DND-41 (cell line): ENCODE measurements at places on chromosomes 13 and 19.

DNA sequence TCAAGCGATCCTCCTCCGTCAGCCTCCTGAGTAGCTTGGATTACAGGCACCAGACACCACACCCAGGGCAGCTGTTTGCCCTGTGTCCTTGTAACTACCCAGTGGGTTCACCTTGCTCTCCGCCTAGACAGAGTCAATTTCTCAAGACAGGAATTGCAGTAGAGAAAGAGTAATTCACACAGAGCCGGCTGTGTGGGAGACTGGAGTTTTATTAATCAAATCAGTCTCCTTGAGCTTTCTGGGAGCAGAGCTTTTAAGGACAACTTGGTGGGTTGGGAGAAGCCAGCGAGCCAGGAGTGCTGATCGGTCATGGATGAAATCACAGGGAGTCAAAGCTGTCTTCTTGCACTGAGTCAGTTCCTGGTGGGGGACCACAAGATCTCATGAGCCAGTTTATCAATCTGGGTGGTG is 20.6 kb upstream of the ADGRE1 start:
- H3K4me1 ChIP-seq = peaks cover 8% of the 10 kb centered on the region
- no peaks in the 10 kb centered on the region for H3K27me3 ChIP-seq
- DNase-seq = no peak
- H3K27ac ChIP-seq = no peak overlapping the region

- H3K4me1 ChIP-seq = peaks cover 23% of the 10 kb centered on the region
- H3K4me3 ChIP-seq = peak within 1 kb of the TSS; percentile 85; the same call in 1 of the 2 replicates
- 0 out of 2 replicates have a peak, but pooled peaks cover 7% of the 10 kb centered on the region for H3K36me3 ChIP-seq
- peak; percentile 70 for DNase-seq
- H3K27me3 ChIP-seq = no peaks in the 10 kb centered on the region
Measured at GRCh38 chr19:7515645-7516151, at the start of gene ZNF358. Gene ZNF358 (plus strand): TSS chr19:7516103. CDS start chr19:7519243, 3,140 bp downstream.

GRCh38 chr19:4390017-4390566 is 10.3 kb downstream of the SH3GL1 start:
- H3K4me3 ChIP-seq = no peak overlapping the region
- DNase-seq = no peak
- peak overlapping the region; percentile 35; the same call in 1 of the 2 replicates for H3K27ac ChIP-seq
- peaks cover 30% of the 10 kb centered on the region for H3K36me3 ChIP-seq
- H3K27me3 ChIP-seq = no peaks in the 10 kb centered on the region

DNA sequence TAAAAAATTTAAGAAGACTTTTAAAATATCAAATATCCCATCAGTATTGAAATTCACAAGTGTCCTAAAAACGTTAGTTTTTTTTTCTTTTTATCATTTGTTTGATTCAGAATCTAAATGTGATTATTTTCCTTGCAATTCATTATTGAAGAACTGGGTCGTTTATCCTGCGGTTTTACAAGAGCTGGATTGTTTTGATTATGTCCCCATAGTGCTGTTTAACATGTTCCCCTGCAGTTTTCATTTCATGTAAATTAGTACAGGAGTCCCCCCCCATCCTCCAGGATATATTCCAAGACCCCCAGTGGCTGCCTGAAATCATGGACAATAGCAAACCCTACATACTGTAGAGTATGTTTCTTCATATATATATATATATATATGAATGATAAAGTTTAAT is 105.7 kb downstream of the KCTD15 start:
- no peak overlapping the region for H3K27ac ChIP-seq
- H3K4me1 ChIP-seq = no peaks in the 10 kb centered on the region
- peaks cover 4% of the 10 kb centered on the region for H3K27me3 ChIP-seq
- no peak for DNase-seq
- H3K36me3 ChIP-seq = no peaks in the 10 kb centered on the region
- no peak overlapping the region for H3K4me3 ChIP-seq

DNA sequence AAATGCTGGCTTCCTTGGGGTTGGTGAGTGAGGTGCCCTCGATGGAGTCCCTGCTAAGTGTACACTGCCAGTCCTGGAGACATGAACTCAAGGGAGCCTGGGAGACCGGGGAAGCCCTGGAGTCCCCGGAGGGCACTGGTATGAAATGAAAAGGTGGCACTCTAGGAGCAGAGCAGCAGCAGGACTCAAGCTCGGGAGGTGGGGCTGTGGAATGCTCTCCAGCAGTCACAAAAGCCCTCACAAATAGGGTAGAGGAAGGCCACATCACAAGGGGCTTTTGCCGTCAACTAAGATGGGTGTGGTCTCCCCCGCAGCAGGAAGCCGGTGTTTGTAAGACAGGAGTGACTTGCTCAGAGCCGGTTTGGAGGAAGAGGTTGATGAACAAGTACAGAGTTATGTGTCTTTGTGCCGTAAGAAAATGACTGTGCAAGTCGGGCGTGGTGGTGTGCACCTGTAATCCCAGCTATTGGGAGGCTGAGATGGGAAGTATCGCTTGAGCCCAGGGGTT is 19.3 kb downstream of the CCNE1 start:
- H3K27me3 ChIP-seq = no peaks in the 10 kb centered on the region
- peak; percentile 48 for DNase-seq
- no peaks in the 10 kb centered on the region for H3K36me3 ChIP-seq
- H3K4me1 ChIP-seq = peaks cover 9% of the 10 kb centered on the region

GRCh38 chr13:99892196-99892613 is 79.4 kb downstream of the ZIC5 start:
- no peaks in the 10 kb centered on the region for H3K4me1 ChIP-seq
- no peak overlapping the region for H3K27ac ChIP-seq
- no peaks in the 10 kb centered on the region for H3K27me3 ChIP-seq
- H3K36me3 ChIP-seq = no peaks in the 10 kb centered on the region

DNA sequence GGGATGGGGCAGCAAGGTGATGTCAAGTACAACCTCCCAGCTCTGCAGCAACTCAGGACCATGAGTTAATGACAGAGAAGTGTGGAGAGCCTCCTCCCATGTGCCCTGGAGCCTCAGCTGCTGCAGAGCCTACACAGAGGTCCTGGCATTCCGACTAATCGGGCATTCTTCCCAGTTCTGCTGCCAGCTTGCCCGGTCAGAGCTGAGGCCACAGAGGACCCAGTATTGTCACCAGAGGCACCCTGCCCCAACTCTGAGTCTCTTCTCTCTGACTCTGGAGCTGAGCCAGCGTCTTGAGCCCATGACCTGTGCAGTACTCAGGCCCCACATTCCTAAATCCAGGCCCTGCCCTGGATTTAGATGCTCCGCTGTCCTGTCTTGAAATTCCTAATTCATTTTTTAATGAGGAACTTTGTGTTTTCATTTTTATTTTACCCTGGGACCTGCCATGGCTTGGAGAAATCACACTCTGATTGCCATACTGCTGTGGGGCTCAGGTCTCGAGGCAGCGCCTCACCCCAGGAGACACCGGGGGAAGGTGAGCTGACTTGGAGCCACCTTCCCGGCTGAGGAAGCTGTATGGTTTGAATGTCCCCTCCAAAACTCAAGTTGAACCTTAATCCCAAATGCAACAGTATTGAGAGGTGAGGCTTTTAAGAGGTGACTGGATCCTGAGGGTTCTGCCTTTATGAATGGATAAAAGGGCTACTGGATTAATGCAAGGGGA is 144.9 kb upstream of the ZNF507 start:
- no peak for DNase-seq
- H3K36me3 ChIP-seq = no peaks in the 10 kb centered on the region
- H3K27ac ChIP-seq = no peak overlapping the region
- H3K27me3 ChIP-seq = no peaks in the 10 kb centered on the region

- H3K27me3 ChIP-seq = no peaks in the 10 kb centered on the region
- H3K36me3 ChIP-seq = no peaks in the 10 kb centered on the region
- no peak overlapping the region for H3K27ac ChIP-seq
- no peak overlapping the region for H3K4me3 ChIP-seq
Measured at GRCh38 chr19:4140237-4140711, 13.2 kb upstream of the CREB3L3 start.

DNA sequence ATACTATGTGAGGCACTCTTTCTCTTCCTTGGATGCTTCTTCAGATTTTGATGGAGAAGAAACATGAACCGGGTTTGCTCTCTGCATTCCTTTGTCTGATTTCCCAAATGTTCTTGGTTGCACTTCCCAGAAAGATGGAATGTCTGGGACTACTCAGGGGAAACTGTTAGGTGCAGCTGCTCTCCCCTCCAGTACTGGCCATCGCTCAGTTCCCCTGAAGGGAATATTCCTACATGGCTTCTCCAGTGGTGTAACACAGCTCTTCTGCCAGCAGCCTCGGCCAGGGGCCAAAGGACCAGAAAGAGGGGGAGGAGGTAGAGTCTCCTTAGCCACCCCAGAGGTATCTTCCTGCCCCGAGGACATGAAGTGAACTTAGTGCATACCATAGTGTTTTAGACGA is 33.5 kb upstream of the SPRY2 start:
- H3K4me3 ChIP-seq = no peak overlapping the region
- no peaks in the 10 kb centered on the region for H3K27me3 ChIP-seq
- H3K27ac ChIP-seq = no peak overlapping the region
- no peaks in the 10 kb centered on the region for H3K36me3 ChIP-seq
- DNase-seq = no peak
- H3K4me1 ChIP-seq = no peaks in the 10 kb centered on the region

GRCh38 chr19:10895920-10896319 is 24.6 kb downstream of the CARM1 start:
- H3K4me1 ChIP-seq = no peaks in the 10 kb centered on the region
- no peaks in the 10 kb centered on the region for H3K27me3 ChIP-seq
- no peak overlapping the region for H3K27ac ChIP-seq
- H3K4me3 ChIP-seq = no peak overlapping the region

GRCh38 chr19:44725251-44725650 is 23.3 kb upstream of the BCL3 start:
- no peaks in the 10 kb centered on the region for H3K27me3 ChIP-seq
- H3K4me3 ChIP-seq = no peak overlapping the region
- H3K36me3 ChIP-seq = no peaks in the 10 kb centered on the region
- no peak overlapping the region for H3K27ac ChIP-seq
- peaks cover 7% of the 10 kb centered on the region for H3K4me1 ChIP-seq

DNA sequence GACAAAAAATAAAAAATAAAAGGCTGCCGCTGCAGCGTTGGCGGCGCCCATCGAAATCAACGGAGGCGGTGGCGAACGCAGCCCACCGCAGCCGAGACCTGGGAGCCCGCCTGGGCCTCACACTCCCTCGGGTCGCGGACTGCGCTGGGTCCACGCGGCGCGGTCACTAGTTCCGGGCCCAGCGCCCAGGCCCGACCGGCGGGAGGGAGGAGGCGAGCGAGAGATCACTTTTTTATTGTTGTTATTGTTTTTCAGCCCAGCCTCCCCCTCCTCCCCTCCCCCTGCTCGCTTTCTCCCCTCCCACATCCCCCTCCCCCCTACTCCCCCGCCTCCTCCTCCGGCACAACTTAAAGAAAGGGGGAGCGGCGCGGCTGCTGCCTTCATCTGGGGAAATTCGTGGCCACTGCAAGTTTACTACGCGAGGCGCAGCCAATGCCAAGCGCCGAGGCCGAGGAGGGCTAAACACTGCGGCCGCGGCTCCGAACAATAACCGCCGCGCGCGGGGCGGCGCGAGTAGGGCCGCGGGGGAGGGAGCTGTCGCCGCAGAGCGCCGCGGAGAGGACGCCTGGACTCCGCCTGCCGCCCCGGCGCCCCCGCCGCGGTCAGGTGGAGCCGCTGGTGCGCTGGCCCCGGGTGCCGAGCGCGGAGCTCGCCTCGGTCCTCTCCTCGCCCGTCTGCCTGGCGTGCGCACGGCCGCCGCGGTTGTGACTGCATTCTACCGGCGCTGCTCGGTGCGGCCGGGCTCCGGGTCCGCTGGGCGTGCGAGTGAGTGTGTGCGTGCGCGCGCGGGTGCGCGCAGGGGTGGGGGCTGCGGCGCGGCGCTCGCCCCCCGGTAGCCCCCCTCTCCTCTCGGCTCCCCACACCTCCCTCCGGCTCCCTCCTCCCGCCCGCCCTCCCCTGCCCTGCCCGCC is 505 bp upstream of the ZIC2 start:
- peak overlapping the region; percentile 22; the same call in 1 of the 2 replicates for H3K4me3 ChIP-seq
- peak overlapping the region; percentile 86 for H3K27ac ChIP-seq
- DNase-seq = peak; percentile 73
- H3K27me3 ChIP-seq = peaks cover 14% of the 10 kb centered on the region
- peaks cover 54% of the 10 kb centered on the region for H3K4me1 ChIP-seq

DNA sequence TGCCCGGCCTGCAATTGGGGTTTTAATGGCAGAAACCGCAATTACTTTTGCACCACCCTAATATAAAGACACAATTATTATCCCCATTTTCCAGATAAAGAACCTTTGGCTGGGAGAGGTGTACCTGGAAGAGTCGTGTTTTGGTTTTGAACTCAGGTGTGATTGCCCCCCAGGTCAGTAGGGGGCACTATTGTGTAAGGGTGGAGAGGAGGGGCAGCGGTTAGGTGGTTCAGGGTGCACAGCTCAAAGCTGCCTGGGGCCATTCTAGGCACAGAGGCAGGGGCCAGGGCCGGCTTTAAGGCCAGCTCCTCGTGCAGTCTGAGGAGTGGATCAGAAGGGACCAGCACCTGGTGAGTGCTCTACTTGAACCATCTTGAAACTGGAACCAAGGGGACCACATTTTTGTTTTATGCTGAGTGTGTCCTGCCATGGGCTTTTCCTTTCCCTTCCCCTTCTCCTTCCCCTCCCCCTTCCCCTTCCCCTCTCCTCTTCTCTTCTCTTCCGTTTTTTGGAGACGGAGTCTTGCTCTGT is 5.8 kb upstream of the FCGRT start:
- no peaks in the 10 kb centered on the region for H3K36me3 ChIP-seq
- H3K27me3 ChIP-seq = no peaks in the 10 kb centered on the region
- H3K27ac ChIP-seq = no peak overlapping the region
- H3K4me3 ChIP-seq = no peak overlapping the region
- peak; percentile 77 for DNase-seq

DNA sequence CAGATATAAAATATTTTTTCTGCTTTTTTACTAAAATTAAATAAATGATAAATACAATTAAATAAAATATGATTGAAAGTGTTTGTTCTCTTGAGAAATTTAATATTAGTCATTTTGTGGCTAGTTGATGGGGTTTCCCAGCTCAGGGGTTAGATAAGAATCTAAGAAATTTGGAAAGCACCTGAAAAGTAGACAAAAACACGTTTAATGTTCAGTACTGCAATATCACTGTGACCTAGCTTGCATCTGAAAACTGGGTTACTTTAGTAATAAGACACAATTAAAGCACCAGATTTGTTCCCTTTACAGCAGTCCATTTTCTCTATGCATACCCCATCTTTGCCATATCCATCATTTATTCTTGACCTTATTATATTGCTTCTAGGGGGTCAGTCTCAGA is 1454.8 kb upstream of the SPRY2 start:
- no peaks in the 10 kb centered on the region for H3K4me1 ChIP-seq
- H3K27ac ChIP-seq = no peak overlapping the region
- H3K27me3 ChIP-seq = no peaks in the 10 kb centered on the region

GRCh38 chr13:63433546-63434150 is 2018.0 kb upstream of the PCDH20 start:
- H3K4me1 ChIP-seq = no peaks in the 10 kb centered on the region
- H3K27me3 ChIP-seq = no peaks in the 10 kb centered on the region
- H3K27ac ChIP-seq = no peak overlapping the region
